AG20443 (cell line): ENCODE measurements at places on chromosomes 4 and X.

DNA sequence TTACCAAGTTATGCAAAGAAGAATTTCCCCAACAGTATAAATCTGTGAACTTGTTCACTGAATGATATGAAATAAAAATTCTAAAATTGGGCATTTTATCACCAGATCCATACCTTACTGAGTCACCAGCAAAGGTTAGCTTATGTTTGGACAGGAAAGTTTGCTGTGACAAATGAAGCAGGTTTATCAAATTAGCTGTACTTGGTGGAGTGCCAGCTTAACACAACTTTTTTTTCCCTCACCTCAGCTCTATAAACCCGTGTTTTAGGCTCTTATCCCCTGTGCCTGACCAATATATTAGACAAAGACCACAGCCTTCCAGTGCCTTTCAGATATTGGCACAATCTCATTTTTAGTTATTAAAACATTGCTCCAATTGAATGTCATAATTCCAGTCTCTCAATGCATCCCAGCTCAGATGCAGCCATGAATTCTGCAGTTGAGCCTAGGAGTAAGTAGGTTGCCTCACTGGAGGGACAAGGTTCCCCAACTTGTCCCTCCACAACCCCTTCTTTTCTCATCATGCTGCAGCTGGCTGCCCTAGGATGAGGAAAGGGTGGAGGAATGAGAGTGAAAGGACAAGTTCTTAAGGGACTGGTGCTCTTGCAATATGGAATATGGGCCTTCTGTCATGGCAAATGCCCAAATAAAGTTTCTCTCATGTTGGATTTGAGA, 27.0 kb upstream of the PDGFC start:
- no peak for DNase-seq

- DNase-seq, result no peak
Measured at GRCh38 chrX:68079961-68080360, 353.3 kb downstream of the OPHN1 start.

GRCh38 chr4:148023512-148024181, 291.8 kb downstream of the ARHGAP10 start:
- DNase-seq, result peak; percentile 26

- no peak for DNase-seq
Measured at GRCh38 chr4:3250956-3251690, 2.2 kb downstream of the MSANTD1 start.

DNA sequence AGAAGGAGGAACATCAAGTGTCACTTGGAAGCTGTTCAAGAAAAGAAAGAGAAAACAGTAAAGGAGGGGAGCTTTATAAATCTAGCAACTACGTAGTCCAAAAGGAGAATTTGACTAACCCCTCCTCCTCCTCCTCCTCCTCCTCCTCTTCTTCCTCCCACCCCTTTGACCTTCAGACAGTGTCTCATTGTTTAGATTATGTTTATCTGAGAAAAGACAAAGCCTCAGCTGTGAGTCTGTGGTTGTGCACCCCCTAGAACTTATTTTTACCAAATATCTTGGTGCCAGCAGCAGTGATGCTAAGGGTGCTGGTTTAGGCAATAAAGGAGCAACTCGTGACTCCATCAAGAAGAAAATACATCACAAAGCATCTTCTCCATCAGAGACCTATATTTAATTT, 68.9 kb upstream of the BMP2K start:
- no peak for DNase-seq

DNA sequence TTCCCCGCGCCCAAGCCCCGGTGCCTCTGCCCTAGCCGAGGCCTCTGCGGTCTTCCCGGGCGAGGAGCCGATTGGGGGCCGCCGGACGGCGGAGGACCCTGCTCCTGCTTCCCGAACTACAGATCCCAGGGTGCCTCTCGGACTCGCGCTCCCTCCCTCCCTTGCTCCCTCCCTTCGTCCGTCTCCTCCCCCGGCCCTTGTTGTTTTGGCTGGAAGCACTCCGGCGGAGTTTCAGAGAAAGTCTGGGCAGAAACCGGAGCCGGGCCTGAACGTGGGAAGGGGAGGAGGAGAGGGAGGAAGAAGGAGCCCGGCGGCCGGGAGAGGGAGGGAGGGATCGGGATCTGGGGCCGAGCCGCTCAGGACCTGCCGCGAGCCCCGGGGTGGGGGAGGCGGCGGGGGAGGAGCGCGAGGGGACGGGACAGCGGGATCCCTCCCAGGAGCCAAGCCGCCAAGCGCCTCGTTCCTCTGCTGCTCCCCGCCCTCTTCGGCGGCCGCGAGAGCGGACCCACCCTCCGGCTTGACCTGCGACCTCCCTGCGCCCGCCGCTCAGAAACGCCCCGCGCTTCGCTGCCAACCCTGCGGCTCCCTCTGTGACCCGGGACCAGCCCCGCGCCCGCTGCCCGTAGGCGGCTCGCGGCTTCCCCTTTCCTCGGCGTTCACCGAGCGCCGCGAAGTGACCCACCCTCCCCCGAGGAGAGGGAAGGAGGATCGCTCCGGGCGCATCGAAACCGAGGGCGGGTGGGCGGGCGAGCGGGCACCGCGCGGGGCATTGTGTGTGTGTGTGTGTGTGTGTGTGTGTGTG, 496 bp upstream of the GAB1 start:
- peak; percentile 89 for DNase-seq

- DNase-seq, result no peak
Measured at GRCh38 chrX:87616371-87616770, 98.8 kb downstream of the KLHL4 start.

GRCh38 chr4:37762294-37762990, 64.0 kb upstream of the PGM2 start:
- no peak for DNase-seq

DNA sequence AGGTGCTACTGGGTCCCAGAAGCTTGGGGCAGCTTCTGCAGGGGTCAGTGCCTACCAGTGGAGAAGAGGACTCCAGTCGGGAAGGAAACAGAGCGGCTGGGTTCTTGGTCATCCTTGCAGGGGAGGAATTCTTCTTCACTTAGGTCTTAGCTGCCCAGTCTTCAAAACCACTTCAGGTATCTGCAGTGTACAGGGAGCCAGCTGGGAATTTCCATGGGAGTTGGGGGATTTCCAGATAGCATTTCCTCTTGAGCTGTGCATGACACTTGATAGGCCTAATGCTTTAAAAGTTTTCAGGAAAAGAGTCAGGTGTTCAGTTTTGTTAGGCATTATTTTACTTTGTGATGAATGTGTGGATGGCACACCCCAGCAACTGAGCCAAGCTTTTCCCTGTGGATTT, 58.1 kb upstream of the ENPP6 start:
- no peak for DNase-seq

DNA sequence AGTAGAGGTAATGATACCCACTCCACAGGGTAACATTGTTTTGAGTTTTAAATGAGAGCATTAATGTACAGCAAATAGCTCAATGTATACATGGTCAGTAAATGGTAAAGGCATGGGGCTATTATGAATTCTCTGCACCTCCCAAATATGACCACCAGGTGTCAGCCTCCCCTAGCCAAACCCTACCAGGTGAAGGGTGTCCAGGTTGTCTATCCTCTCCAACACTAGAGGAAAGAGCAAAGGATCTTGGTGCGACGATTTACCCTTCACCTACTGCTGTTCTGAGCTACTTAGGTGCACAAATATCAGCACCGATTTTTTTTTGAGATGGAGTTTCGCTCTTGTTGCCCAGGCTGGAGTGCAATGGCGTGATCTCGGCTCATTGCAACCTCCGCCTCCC, 26.5 kb upstream of the XIAP start:
- DNase-seq, result peak; percentile 44

GRCh38 chr4:142085513-142086292, 449.3 kb downstream of the IL15 start:
- DNase-seq, result no peak

GRCh38 chrX:48022738-48023137, 15.9 kb downstream of the SPACA5 start:
- no peak for DNase-seq

DNA sequence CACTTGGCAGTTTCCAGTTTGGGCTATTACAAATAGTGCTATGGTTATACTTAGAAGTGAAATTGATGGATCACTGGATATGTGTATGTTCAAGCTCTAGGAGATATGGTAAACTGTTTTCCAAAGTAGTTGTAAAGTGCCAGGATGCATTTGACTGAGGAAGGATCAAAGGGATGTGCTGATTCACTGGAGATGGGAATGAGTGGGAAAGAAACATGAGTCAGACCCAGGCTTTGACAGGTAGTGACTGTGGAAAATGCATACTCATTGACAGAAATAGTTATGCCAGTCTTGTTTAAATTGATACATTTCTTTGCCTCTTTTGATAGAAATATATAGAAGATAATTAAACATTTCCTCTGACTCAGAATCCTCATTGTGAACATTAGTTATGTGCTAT, 77.9 kb downstream of the CEP135 start:
- no peak for DNase-seq

GRCh38 chr4:138761638-138762220, 253.9 kb upstream of the NOCT start:
- peak; percentile 32 for DNase-seq

GRCh38 chr4:122091397-122091796, 60.7 kb upstream of the BLTP1 start:
- no peak for DNase-seq

DNA sequence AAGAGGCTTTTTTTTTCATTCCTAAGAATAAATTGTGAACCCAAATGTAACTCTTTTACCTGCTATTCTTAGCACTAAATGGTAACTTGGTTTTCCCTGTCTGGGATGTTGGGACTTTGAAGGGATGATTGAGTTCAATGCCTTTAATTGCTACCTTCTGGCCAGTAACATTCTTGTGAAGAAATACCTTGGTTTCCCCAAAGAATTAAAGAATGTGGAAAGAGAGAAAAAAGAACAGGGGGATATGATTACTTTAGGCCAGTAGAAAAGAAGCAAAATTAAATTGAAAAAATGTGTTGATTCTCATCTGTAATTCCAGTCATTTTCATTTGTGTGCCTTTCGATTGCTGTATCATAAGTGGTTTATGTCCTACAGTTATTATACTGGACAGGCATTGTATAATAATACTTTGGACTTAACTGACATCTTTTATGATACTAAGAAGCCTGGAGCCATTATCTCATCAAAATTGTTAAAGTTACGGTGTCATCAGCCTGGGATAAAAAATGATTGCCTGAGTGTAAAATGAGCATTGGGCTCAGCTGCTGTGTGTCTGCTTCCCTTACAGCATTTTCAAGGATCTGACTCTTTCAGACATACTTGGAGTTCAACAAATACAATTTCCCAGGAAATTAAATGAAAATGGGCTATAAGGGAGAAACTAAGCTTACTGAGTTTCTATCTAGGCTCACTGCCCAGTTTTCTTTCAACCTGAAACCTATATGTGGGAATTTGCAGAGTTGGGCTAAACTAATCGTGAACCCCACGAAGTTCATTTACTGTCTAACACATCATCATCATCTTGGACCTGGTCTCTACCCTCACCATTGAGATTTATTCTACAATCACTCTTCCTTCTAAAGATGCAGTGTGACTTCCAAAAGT, 146.3 kb downstream of the SHROOM3 start:
- DNase-seq, result no peak

DNA sequence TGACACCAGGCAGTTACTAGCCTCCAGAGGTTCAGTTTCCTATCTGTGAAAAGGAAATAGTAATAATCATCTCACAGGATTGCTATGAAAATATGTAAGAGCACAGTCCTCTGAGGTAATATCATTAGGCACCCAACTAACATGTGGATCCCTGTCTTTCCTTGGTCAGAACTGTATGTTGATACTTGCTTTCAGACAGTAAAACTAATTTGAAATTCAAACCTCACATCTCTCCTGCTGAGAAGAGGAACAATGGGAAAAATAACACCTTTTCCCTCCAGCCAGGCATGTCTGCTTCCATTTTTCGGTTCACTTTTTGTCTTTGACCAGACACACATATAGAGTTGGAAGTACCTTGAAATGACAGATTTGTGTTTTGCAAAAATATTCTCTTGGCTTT, 262.7 kb downstream of the IL15 start:
- no peak for DNase-seq

DNA sequence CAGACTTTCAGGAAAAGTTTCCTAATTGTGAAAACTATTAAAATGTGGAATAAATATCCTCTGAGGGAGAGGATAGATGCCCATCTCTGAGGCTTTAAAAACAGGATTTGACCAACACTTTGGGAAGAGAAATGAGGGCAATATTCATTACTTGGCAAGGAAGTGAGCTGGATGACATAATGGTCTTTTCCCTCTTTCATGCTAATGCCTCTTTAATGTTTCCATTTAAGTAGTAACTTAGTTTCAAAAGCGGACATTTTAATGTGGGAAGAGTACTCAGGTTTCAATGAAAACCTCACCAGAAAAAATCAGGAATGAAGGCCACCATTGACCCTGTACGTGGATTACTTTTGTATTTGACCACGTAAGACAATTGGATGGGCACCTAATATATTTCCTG, 503.3 kb downstream of the ANKRD50 start:
- no peak for DNase-seq

DNA sequence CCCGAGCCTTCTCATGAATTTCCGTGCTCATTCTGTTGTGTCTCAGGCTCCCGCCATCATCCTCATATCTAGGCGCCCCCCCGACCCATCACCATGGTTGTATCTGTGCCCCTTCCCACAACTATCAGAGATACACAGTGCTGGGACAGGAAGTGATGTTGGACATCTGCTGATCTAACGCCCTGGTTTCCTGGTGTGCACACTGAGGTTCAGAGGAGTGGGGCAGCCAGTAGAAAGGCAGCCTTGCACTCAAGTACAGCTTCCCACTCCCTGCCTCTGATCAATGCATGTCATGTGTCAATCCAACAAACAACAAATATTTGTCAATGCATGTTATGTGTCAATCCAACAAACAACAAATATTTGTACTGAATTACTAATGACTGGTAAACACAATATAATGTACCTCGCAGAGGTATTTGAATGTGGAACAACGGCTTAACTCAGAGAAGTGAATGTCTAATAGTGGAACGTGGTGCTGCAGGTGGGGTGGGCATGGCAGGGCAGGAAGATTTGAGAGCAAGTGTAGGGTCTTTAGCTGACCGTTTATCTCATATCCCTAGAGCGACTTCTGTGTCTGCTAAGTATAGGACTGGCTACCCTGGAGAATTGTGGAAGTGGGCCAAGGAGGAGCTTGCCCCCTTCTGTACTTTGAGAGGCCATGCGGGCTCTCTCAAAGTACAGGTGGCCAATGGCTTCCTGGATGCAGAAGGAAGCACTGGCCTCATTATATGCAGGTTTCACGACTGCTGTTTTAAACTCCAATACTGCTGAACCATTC, 10.3 kb upstream of the SEL1L3 start:
- DNase-seq, result no peak

- DNase-seq, result no peak
Measured at GRCh38 chrX:100424012-100424411, 13.9 kb upstream of the PCDH19 start.

DNA sequence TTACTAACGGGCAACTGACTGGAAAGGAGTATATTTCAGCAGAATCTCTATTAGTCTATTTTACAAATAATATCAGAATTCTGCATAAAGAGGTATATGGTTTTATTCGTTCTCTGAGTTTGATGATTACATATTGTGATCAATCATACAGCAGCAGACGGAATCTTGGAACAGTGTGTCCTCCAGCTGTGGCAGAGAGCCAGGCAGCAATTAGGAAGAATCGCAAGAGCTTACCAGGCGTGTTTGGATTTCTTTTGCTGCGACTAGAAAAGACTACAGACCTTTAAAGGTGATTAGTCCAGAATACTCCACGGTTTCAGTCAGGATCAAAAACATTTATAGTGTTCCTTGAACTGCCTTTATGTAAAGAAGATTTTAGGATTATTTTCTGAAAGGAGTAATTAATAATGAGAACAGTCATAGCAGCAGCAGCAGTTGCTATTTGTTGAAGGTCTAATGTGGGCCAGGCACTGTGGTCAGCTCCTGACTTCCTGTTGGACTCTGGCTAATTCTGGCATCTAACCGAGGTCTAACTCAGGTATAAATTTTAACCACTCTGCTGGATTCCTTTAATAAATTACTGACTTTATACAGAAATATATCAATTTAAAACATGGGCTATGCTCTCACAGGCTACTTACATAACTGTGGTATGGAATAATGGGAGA, 225.3 kb upstream of the CXorf66 start:
- DNase-seq, result no peak
